ENCODE measurements at places on chromosomes 6 and 20. TPM values are rescaled to one million over a fixed set of nuclear protein-coding genes. Genes with fewer than 3 reads are reported as not detected.

CRISP3 gene
- not detected for total RNA-seq

DPPA5 gene
- total RNA-seq: not detected

LGSN gene
- total RNA-seq: not detected

PRRT1 gene
- 0.09 TPM for total RNA-seq

SYNE1 gene
- total RNA-seq: 190 TPM

SLC24A3 gene
- total RNA-seq: 6.5 TPM

IGF2R gene
- 322 TPM for total RNA-seq

MMP24OS gene
- 21.5 TPM for total RNA-seq

COL9A1 gene
- not detected for total RNA-seq

PDYN gene
- total RNA-seq: not detected

LPIN3 gene
- 7.0 TPM for total RNA-seq

MCCD1 gene
- not detected for total RNA-seq

GCNT2 gene
- total RNA-seq: not detected

CDSN gene
- not detected for total RNA-seq

TGM2 gene
- total RNA-seq: 2,042 TPM

ECHDC1 gene
- total RNA-seq: 57.6 TPM

LCA5 gene
- 5.2 TPM for total RNA-seq

SLC26A8 gene
- total RNA-seq: not detected

MTFR2 gene
- 0.30 TPM for total RNA-seq

GPR63 gene
- total RNA-seq: 0.59 TPM

SLPI gene
- not detected for total RNA-seq

COX4I2 gene
- not detected for total RNA-seq

KCNQ5 gene
- total RNA-seq: 5.0 TPM

ABHD16B gene
- total RNA-seq: 0.09 TPM

RAET1L gene
- not detected for total RNA-seq

TFAP2C gene
- not detected for total RNA-seq

DZANK1 gene
- 1.5 TPM for total RNA-seq

NKAIN4 gene
- total RNA-seq: not detected

SPEF1 gene
- not detected for total RNA-seq

FNDC1 gene
- total RNA-seq: not detected

GPR6 gene
- not detected for total RNA-seq

TBX18 gene
- 3.6 TPM for total RNA-seq

CLVS2 gene
- total RNA-seq: under 0.01 TPM

Measured in smooth muscle cell of the umbilical artery (primary cell).